ENCODE measurements at places on chromosomes 7 and 10.
A peak's percentile ranks its signal among the peaks of the same experiment; 100 is the strongest.

GRCh38 chr10:29120216-29120615, 168.7 kb upstream of the LYZL1 start:
- no peak for DNase-seq

DNA sequence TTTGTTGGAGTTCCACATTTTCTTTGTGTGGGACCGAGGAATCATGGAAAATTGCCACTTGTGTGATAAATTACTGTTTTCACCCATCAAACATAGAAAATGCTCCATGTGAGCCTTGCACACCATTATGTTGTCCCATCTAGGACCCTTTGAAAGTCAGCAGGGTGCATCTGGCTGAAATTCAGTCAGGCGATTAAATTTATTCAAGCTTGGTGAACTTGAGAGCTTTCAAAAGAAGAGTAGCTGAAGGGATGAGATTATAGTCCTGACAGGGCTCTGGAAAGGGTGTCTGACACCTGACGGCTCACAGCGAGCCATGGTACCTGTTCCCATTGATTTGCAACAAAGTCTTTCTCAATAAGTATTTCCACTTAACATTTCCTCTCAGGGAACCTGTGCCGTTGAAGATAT, 399.7 kb upstream of the ETV1 start:
- no peak for DNase-seq

GRCh38 chr10:126187399-126187798, 200.9 kb downstream of the ADAM12 start:
- no peak for DNase-seq

DNA sequence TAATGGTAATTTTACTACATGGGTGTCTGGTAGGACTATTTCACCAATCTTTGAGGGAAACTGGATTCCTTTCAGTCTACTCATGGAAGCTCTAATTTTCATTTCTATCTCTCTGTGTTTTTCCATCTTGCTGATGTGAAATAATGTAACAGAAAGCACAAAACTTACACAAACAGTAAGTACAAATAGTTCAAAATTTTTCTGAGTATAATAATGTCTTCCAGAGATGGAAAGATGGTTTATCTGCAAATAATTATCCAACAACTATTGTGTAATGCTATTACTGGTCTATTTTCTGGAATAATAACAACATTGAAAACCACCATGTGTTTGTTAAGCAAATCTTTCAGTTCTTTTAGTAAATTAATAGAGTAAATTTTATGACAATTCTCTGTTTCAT, 565.8 kb upstream of the MGMT start:
- no peak for DNase-seq

DNA sequence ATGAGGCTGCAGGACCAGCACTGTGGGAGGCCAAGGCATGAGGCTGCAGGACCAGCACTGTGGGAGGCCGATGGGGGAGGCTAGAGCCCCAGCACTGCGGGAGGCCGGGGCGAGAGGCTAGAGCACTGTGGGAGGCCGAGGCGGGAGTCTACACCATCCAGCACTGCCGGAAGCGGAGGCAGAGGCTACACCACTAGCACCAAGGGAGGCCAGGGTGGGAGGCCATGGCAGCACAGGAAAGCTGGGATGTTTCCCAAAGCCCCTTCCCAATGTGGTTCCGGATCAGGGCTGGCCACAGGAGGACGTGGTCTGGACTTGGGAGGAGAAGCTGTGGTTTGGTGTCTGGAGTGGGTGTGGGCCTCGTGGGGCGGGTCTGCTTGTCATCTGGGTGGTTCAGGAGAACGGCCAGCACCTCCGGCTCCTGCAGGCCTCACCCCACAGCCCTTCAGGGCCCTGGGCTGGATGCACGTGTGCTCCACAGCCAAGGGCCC, 43.6 kb downstream of the PDGFA start:
- no peak for DNase-seq

DNA sequence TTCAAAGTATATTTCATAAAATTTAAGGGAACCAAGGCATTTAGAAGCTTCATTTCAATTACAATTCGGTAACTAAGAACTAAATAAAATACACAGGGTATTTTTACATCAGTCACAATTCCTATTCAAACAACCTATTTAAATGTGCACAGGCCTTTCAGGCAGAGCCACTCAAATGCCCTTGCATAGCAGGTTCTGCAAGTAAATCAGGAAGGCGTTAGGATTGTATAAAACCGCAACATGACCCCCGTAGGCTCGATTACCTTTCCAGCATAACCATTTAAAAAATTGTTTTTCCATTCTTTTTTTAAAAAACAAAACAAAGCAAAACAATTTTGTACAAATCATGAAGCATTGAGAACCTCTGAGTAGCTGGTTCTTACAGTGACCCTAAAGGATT, 289.9 kb upstream of the SP8 start:
- DNase-seq, result no peak

DNA sequence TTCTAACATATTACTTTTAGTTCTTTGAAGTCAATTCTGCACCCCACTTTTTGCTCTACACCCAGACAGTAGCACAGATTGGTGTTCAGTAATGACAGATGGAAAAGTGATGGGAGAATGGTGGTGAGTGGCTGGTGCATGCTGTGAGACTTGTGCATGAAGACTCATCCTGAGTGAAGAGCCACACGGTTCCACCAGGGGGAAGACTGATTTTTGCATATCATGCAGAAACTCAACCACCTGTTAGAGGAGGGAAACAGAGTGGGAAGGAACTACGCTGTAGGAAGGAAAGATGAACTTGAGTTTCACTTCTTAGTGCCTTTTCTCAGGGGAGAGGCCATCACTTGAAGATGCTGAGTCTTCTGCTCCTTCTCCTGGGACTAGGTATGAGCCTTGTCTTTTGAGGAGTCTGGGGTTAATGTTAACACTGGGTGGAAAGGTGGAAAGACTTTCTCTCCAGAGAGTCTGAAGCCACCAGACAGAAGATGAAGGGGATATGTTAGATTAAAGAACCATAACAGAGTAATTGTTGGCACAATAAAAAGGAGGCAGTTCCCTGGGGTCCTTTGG, 9.3 kb upstream of the PRSS1 start:
- DNase-seq, result no peak

DNA sequence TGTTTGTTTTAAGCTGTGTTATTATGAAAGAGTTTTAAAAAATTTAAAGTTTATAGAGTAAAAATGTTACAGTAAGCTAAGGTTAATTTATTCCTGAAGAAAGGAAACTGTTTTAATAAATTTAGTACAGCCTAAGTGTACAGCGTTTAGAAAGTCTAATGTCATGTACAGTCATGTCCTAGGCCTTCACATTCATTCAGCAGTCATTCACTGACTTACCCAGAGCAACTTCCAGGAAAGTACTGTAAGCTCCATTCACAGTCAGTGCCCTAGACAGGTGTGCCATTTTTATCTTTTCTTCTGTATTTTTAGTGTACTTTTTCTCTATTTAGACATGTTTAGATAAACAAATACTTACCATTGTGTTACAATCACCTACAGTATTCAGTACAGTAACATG, 126.8 kb downstream of the TPK1 start:
- no peak for DNase-seq

GRCh38 chr10:17171141-17171641, 30.3 kb downstream of the TRDMT1 start:
- DNase-seq, result no peak

GRCh38 chr10:74981831-74982633, 129.4 kb upstream of the SAMD8 start:
- peak; percentile 67 for DNase-seq

DNA sequence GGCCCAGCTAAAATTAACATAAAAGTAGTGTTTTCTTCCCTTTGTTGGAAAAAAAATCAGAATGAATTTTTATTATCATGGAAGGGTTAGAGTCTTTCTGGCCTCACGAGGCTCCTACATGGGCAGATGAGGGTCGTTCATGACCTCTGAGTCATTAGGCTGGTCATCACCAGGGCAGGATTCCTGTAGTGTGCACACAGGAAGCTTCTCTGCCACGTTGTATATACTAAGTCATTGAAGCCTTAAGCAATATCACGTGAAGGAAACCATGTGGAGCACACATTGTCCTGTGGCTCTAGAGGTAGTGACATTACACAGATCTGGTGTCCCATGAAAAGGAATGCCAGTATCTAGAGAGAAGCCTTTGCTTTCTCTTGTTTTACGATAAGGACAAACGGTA, 84.7 kb upstream of the C1QL3 start:
- no peak for DNase-seq

- no peak for DNase-seq
Observed at GRCh38 chr7:69847921-69848612, 249.8 kb downstream of the AUTS2 start.

DNA sequence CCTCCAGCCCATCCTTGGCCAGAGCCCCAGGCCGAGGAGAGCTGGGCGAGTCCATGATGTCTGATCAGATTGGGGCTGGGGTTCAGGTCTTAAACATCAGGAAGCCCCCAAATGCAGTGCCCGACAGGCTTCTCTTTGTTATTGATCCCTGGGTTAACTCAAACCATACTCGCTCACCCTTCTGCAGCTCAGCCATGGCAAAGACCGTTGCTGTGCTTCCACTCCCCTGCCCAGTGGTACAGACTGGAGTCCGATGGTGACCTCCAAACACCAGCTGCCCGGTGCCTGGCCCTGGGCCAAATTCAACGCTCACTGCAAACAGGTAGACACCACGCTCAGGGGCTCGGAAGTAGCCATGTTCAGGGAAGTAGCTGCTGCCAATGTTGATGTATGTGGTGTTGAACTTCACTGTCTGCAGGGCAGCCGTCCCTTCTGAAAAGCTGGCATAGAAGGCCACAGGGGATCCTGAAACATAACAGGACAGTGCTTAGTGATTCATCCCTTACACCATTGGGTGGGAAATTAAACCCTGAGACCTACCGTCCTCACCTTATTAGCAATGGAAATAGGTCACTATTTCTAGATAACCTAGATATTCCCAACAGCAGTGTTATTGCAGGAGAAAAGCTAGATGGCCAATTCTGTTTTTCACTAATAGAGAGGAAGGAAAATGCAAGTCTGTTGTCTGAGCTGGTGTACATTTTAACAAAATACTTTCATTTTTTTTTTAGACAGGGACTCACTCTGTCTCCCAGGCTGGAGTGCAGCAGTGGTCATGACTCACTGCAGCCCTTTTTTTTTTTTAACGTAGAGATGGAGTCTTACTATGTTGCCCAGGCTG, 20.5 kb downstream of the MMRN2 start:
- no peak for DNase-seq

DNA sequence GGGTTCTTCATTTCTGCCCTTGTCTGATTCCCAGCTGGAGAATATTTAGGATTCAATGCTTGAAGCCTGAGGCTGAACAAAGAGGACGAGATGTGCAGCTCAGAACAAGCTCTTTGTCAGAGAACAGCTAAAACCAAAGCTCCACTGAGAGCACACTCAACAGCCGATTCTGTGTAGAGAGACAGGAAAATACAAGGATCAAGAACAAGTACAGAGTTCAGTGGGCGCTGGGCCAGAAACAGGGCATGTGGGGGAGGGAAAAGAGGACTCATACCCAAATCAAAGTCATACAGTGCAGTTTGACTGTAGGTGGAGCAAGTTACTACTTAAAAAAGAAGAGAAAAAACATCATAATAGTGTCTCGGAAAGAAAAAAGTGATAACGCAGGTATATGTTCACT, at the start of gene AGMO:
Gene AGMO (minus strand): TSS at position 181 of the 400 bp plus-strand sequence.
- DNase-seq, result no peak

GRCh38 chr10:122164023-122164601, 107.0 kb upstream of the BTBD16 start:
- no peak for DNase-seq

- DNase-seq, result no peak
Observed at GRCh38 chr10:93854975-93855374, 38.8 kb upstream of the SLC35G1 start.

- no peak for DNase-seq
Observed at GRCh38 chr10:71358277-71358676, 38.4 kb upstream of the CDH23 start.

DNA sequence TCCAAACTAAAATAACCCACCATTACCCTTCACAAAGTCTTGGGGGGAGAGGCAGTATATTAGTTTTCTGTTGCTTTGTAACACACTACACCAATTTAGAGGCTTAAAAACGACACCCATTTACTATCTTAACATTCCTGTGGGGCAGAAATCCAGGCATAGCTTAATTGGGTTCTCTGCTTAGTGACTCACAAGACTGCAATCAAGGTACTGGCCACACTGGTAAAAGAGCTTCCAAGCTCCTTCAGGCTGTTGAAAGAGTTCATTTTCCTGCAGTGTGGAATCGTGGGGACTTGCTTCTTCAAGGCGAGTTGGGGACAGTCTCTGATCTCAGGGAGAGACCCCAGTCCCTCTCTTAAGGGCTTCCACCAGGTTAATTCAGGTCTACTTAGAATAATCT, 139.1 kb downstream of the XPNPEP1 start:
- DNase-seq, result no peak

DNA sequence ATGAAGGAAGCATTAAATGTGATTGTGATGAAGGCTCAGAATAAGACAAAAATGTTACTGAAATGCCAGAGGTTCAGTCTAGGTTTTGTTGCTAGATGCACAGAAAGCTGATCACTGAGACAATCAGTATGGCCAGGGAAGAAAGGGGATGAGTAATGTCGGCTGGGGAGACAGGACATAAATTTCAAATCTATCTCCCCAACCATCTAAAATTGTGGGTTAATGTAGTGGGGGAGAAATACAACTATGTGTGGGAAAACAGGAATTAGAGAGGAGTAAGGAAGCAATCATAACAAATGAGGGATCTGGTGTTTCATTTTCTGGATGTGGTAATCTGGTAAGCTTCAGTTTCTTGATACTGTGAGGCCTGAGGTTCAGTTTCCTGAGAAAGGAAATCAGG, 1111.0 kb downstream of the XPNPEP1 start:
- no peak for DNase-seq

DNA sequence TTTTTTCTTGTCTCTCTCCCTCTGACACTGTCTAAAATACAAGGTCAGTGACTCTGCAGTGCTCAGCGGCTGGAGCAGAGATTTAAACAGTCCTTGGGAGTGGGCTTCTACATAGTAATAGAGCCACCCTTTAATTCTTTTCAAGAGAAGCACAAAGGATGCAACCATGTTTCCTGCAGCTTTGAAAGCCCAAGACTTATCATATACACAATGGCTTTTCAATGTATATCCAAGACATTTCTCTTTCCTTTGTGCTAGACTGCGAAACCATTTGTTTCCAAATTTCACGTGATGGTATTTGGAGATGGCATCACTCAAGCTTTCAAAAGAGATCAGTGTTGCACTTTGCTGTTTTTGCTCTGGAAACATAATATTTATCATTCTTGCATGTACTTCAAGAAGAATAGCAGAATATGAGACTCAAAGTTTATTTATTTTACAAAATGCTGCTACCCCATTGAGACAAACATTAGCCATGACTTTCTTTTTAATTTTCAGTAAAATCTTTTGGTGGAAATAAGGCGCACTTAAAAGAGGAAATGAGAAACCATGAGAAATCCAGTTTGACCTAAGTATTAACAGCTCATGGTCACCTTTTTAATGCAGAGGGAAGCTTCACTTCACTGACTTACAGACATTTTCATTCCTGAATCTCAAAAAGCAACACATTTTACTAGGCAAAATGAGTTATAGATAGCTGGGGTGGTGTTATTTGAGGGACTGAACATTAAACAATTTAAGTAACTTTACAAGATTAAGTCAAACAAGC, 76.6 kb downstream of the SEMA3C start:
- DNase-seq, result no peak

All from NCI-H2171 (cell line).